ENCODE measurements at places on chromosomes 5 and 9.
A peak's percentile ranks its signal among the peaks of the same experiment; 100 is the strongest.

DNA sequence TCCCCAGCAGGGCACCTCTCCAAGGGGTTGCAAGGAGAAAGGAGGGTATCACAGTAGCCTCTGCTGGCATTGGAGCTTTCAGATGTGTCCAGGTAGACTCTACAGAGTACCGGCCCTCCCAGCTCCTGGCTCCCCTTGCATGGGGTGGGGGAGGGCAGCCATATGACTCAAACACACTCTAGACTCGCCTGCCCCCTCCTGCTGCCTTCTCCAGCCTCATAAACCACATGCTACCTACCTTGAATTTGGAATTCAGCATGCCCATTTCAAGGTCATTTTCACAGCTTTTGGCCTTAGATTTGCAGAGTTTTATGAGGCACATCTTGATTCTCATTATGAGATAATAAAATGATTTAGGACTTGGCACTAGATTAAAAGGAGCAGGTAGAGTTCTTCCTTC lies 32.8 kb upstream of the SMIM32 start:
- DNase-seq = no peak

GRCh38 chr5:19605846-19606407 lies 382.1 kb downstream of the CDH18 start:
- DNase-seq = no peak

DNA sequence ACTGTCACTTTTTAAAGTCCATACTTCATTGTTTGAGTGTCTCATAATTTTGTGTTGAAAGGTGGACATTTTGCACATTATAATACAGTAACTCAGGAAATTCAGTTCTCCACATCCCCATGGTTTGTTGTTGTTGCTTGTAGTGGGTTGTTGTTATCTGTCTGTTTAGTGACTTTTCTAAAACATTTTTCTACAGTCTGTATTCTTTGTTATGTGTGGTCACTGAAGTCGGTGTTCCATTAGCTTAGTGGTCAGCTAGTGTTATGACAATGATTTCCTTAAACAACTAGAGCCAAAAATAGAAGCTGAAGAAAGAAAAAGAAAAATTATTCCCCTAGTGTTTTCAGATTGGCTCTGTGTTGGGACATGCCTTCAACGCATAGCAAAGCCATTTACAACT lies 5.6 kb upstream of the IL33 start:
- no peak for DNase-seq

DNA sequence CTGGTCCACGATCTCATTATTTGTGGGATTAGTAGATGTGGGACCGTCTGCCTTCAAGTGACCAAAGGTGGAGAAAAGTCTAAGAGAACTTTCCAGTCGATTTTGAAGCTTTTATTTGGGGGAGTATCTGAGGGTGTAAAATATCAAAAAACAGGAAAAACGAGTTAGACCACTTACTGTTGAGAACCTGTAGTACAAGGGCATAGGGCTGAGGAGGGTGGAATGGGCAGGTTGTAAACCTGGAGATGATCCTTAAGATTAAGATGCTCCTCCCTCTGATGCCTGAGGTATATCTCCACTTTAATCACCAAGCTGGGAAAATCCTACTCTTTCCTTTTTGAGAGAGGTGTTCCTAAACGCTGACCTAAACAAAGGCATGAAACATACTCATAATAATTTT lies 32.0 kb upstream of the GTF2H2C start:
- no peak for DNase-seq

GRCh38 chr5:99272576-99272975 lies 343.8 kb upstream of the CHD1 start:
- DNase-seq = no peak

- no peak for DNase-seq
These were observed 859 bp downstream of the CDKN2AIPNL start for GRCh38 chr5:134410822-134411221.

DNA sequence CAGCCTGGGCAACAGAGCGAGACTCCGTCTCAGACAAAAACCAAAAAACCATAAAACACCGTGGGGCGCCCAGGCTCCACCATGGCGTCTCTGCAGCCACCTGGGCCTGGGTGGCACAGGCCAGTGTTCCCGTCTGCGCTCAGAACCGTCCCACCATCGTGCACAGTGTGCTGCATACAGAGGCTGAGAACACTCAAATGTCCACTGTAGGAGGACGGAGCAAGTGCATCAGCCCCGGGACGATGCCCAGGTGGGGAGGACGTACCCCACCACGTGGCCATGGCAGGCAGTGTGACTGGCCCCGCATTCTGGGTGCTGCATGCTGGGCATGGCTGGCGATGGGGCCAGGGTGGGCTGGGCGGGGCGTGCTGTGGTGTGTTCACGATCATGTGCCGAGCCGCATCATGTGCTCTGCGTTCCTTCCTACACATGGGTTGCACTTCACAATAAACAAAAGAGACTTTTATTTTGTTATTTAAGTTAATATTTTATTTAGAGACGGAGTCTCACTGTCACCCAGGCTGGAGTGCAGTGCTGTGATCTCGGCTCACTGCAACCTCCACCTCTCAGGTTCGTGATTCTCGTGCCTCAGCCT lies 37.8 kb downstream of the EXD3 start:
- DNase-seq = no peak

- no peak for DNase-seq
These were observed 7.7 kb downstream of the LPCAT1 start for GRCh38 chr5:1515921-1516571.

GRCh38 chr5:123299136-123299535 lies 124.1 kb downstream of the CEP120 start:
- DNase-seq = no peak

GRCh38 chr9:129698254-129698757 lies 32.9 kb downstream of the PRRX2 start:
- no peak for DNase-seq

DNA sequence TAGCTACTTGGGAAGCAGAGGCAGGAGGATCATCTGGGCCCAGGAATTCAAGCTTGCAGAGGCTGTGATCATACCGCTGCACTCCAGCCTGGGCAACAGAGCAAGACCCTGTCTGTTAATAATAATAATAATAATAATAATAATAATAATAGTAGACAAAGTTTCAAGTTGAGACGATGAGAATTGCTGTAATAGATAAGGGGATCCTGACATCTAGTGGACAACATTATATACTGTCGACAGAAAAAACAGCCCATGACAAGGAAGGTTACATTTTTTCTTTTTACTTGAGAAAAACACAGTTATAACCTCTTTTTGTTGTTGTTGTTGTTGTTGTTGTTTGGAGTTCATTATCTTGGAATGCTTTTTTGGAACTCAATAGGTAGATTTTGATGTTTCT lies 35.3 kb downstream of the NDFIP1 start:
- DNase-seq = peak; percentile 45

DNA sequence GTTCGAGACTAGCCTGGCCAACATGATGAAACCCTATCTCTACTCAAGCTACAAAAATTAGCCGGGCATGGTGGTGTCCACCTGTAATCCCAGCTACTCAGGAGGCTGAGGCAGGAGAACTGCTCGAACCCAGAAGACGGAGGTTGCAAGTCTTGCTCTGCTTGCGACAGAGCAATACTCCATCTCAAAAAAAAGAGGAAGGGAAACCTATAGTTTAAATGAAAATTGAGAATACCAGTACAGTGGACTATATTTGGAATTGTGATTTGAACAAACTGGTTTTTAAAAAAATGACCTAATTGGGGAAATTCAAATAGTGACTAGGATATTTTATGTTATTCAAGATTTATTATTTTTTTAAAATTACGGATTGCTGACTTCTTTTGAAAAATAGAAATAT lies 33.2 kb downstream of the DIAPH1 start:
- DNase-seq = no peak

- DNase-seq = no peak
These were observed 1990.5 kb downstream of the MAT2B start for GRCh38 chr5:165495829-165496380.

DNA sequence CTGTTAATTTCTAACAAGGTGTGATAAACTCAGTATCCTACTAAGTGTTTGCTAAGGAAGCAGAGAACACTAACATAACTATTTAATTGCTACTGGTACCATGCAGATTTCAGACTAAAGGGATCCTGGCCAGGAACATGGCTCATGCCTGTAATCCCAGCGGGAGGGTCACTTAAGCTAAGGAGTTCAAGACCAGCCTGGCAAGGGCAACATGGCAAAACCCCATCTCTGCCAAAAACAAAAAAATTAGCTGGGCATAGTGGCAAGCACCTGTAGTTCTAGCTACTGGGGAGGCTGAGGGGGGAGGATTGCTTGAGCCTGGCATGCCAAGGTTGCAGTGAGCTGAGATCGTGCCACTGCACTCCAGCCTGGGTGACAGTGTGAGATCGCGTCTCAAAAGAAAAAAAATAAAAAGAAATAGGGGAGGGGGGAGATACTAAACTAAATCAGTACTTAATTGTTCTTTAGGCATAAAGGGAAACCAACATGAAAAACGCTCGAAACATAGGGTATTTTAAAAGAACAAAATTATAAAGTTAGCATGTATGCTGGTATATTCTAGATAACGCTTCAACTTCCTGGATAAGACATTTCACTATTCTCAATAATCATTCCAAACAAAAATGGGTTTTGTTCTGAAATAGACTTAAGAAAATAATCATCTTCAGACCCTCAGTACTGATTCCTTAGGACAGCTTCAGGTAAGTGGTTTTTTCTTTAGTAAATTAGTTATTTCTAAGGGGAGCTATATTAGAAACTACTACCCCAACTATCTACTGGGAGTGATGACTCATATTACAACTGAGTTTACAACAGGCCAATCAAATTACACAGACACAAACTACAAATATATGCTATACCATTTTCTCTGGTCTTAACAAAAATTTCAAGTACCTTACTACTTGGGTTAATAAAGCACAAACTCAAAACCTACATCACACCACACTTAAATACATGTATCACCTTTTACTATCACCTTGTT lies 3.5 kb downstream of the PANK3 start:
- no peak for DNase-seq

- DNase-seq = no peak
These were observed 192.3 kb downstream of the DEPDC1B start for GRCh38 chr5:60507687-60508086.

- DNase-seq = no peak
These were observed 85.6 kb downstream of the CDH18 start for GRCh38 chr5:19902316-19902934.

DNA sequence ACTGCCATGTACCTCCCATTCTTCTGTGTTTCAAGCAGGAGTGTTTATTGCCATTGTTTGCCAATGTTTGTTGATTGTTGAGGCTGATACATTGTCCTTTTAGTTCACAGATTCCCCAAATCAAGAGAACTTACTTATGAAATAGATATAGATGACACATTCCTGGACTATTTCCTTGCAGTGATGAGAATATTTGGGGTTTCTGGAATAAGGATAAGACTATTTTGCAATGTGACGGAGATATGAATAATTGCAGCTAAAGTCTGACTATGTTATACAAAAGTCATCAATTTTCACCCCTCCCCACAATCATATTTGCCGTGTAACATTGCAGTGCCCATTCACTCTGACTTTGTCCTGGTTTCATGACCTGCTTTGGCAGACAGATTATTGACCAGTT lies 460.8 kb downstream of the CDH10 start:
- no peak for DNase-seq

- DNase-seq = no peak
These were observed 88.1 kb downstream of the SH3TC2 start for GRCh38 chr5:148974642-148975327.

DNA sequence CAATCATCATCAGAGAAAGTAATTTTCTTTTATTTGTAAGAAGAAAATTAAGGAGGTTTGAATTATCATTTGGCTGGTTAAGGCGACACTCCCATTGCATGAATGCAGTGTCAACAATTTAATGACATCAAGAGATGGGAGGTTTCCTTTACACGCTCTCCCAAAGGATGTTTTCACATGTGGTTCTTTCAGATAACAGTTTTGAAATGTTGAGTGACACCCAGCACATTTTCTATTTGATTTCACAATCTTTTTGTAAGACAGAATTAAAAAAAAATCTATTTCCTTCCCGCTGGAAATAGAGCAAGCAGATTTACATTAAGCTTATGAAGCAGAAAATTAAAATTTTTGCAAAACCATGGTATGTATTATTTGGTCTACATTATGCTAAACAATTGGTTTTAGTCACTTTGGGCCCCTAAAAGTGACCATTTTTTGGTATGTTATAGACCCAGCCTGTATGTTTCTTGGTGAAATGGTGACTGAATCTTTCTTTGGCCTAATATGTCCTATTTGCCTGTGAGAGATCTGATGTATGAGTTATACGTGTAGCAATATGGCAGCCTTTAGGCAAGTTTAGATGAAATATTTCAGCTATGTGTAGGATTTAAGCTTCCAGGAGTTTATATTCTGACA lies 18.9 kb upstream of the ANKRD55 start:
- no peak for DNase-seq

- DNase-seq = no peak
These were observed 678 bp downstream of the SLC2A6 start for GRCh38 chr9:133477992-133478850.

GRCh38 chr9:125758986-125759763 lies 12.0 kb downstream of the PBX3 start:
- DNase-seq = no peak

DNA sequence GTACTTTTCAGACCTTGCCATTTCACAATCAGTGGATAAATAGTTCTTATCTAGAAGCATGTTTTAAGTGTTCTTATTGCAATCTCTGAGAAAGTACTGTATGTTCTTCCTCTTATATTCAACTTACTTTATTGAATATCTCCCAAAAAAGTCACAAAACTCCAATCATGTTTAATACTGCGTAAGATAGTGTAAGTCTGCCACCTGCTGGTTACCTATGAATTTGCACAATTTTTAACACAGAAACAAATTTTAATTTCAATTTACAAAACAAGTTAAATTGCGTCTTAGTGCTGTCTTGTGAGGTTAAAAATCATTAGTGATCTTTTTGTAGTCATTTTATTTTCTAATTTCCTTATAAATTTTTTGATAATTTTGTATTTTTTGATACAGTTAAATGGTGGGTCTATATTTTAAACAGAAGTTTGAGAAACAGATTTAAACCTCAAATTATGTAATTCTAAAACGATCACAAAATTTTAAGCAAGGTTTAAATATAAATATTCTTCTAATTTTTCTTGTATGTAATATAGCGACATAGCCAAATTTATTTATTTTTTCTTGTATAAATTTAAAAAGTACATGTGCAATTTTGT lies 115.8 kb downstream of the EMB start:
- DNase-seq = peak; percentile 28

GRCh38 chr5:100780376-100780870 lies 122.7 kb downstream of the ST8SIA4 start:
- no peak for DNase-seq

DNA sequence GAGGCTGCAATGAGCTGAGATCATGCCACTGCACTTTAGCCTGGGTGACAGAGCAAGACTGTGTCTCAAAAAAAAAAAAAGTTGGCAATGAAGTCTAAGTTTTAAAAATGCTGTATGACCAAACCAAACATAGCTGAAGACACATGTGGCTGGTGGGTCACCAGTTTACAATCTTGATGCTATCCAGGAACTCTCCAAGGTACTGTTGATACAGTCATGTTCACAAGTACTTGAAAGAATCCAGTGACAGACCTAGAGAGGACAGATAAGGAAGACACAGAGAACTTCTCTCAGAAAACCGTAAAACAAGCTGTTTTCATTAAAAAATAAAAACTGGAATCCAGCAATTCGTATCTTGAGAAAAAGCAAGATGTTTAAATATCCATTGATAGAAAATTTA lies 95.7 kb downstream of the ACTBL2 start:
- DNase-seq = peak; percentile 29

- no peak for DNase-seq
These were observed 38.9 kb downstream of the PAM start for GRCh38 chr5:102794047-102794446.
